ENCODE measurements at places on chromosomes 7 and 10. TPM values are rescaled to one million over a fixed set of nuclear protein-coding genes. Genes with fewer than 3 reads are reported as not detected.

POLR1F gene
- 15.4 TPM for polyA plus RNA-seq

RBM20 gene
- 1.5 TPM for polyA plus RNA-seq

ZP3 gene
- polyA plus RNA-seq: 2.5 TPM

SKIDA1 gene
- polyA plus RNA-seq: 5.6 TPM

FOXP2 gene
- polyA plus RNA-seq: 28.5 TPM

DLX5 gene
- 11.8 TPM for polyA plus RNA-seq

HTR5A gene
- not detected for polyA plus RNA-seq

- DNase-seq: peak; percentile 10
These were observed 290.8 kb downstream of the NXPH1 start for GRCh38 chr7:8724080-8724718.

- DNase-seq: no peak
These were observed 9.0 kb downstream of the TACR2 start for GRCh38 chr10:69407621-69408301.

- DNase-seq: peak; percentile 35
These were observed 104.0 kb downstream of the SLIT1 start for GRCh38 chr10:97081621-97082235.

DNA sequence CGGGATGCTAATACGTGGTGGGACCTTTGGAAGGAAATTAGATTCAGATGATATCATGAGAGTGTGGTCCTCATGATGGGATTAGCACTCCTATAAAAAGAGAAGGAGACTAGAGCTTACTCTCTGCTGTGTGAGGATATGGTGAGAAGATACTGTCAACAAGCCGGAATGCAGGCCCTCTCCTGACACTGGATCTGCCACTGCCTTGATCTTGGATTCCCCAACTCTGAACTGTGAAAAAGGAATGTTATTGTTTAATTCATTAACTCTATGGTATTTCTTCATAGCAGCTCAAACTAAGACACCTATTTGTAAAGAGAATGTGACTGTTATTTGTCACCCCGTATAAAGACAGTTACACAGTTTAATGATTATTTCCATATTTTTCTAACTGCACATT lies 1227.5 kb upstream of the C7orf33 start:
- no peak for DNase-seq

DNA sequence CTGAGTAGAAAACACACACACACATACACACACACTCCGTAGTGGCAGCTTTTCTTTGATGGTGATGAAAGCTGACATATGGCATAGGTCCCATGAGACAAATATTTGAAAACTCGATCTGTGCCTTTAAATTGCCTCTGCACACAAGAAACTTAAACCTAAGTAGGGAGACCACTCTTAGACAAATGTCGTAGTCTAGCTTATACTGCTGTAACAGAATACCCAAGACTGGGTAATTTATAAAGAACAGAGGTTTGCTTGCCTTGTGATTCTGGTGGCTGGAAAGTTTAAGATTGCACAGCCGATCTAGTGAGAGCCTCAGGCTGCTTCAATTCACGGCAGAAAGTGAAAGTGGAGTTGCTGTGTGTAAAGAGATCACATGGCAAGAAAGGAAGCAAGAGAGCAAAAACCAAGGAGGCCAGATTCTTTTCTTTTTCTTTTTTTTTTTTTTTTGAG lies 489.4 kb upstream of the SORCS1 start:
- DNase-seq: peak; percentile 22

GRCh38 chr7:120837599-120837998 lies 20.3 kb downstream of the TSPAN12 start:
- DNase-seq: no peak

Data from right lung (tissue), 10 donors.